ENCODE measurements at places on chromosomes 7 and 10. TPM values are rescaled to one million over a fixed set of nuclear protein-coding genes. Genes with fewer than 3 reads are reported as not detected.

- no peak for DNase-seq
These were observed 230.1 kb downstream of the TCERG1L start for GRCh38 chr10:131081376-131081775.

DNA sequence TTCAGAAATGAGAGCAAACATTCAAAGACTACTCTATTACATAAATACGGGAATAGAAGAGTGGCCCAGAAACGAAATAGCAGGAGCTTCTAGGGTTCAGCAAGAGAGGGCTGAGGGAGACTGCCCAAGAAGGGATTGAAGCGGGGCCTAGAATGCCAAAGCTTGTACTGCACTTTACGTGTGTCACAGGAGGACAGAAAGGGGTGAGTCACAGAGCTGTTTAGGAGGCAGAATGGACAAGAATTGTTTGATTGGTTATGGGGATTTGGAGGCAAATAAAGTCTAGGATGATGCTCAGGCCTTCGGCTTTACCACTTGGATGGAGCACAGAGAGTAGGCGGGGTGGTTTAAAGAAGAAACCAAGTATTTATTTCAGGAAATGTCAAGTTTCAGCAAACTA is 11.3 kb upstream of the FXYD4 start:
- no peak for DNase-seq

- no peak for DNase-seq
These were observed 11.5 kb downstream of the RAB19 start for GRCh38 chr7:140415361-140415760.

The NFE2L3 gene
- total RNA-seq = 2.5 TPM

GRCh38 chr10:60185421-60185820 is 204.3 kb downstream of the ANK3 start:
- DNase-seq = no peak

The PMPCB gene
- 57.5 TPM for total RNA-seq

The ASZ1 gene
- not detected for total RNA-seq

- DNase-seq = no peak
These were observed 1238.8 kb downstream of the NXPH1 start for GRCh38 chr7:9671979-9672917.

The DPP6 gene
- not detected for total RNA-seq

The BLNK gene
- total RNA-seq = not detected

The ITGA8 gene
- total RNA-seq = not detected

The ORAI2 gene
- 49.4 TPM for total RNA-seq

DNA sequence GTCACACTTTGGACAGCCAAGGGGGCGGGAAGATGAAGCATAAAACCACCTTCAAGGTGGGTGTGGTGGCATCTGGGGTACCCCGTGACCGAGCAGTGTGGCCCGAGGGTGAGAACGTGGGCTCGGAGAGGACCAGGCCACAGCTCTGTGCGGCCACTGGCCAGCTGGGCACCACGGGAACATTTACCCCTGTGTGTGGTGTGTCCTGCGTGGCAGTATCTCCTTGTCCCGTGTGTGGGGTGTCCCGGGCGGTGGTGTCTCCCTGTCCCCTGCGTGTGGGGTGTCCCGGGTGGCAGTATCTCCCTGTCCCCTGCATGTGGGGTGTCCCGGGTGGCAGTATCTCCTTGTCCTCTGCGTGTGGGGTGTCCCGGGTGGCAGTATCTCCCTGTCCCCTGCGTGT is 570.3 kb downstream of the DNAJB6 start:
- DNase-seq = no peak

GRCh38 chr10:13526948-13527863 is 1.6 kb downstream of the BEND7 start:
- DNase-seq = peak; percentile 54

DNA sequence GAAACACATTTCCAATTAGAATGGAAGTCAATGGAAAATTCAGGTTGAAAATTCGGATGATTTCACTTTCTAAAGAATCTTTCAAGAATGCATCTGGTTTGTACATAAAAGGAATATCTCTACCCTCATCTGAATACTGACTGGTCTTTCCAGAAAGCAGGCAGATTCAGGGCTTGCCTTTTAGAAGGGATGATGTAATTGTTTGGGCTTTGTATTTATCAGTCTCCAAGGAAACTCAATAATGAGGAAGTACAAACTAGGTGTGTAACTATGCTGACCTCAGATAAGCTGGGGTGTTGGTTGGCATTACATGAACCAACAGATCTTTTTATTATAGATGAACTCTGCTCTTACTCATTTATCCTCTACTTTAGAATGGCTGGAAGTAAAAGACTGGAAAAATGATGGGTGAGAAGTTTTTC is 24.1 kb downstream of the PDLIM1 start:
- peak; percentile 94 for DNase-seq

DNA sequence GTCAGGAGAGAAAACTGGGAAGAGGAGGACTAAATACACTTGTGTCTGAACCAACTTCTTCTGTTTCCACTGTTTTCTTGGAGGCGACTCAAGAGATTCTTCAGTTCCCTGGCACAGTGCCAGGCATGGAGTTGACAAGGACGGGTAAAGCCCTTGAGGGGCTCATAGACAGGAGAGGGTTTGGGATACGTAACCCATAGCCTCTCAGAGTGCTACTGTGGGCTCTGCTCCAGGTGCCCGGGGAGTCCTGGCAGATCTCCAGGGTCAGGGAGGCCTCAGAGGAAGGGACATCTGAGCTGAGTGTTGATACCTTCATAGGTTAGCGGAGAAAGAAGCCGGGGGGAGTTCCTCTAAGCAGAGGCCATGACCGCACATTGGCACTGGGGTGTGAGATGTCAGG is 42.0 kb downstream of the GALNT17 start:
- DNase-seq = no peak

DNA sequence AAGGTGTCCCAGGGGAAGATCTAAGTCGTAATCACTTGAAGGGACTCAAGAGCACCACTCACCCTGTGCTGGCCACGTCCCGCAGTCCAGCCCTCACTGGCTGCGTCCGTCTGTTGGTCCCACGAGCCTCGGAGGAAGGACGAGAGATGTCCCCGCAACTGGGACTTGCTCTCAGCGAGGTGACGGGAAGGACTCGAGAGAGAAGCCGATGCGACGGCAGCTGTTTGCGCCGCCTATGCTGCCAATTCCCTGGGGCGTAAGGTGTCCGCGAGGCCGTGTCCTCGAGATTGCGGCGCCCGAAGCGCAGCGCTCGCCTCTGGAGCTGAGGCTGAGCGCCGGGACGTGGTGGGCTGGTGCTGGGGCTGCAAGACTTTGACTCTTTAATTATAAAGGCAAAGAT is 100.6 kb upstream of the SEMA3E start:
- DNase-seq = no peak

GRCh38 chr7:1473864-1474512 is 14.7 kb upstream of the MICALL2 start:
- DNase-seq = peak; percentile 76

The SPDYE2 gene
- not detected for total RNA-seq

- no peak for DNase-seq
These were observed 34.7 kb upstream of the XPNPEP1 start for GRCh38 chr10:109958059-109958458.

The FAM25G gene
- total RNA-seq = not detected

GRCh38 chr7:1843271-1843861 is 173.3 kb downstream of the ELFN1 start:
- peak; percentile 87 for DNase-seq

- no peak for DNase-seq
These were observed 72.4 kb downstream of the LMBR1 start for GRCh38 chr7:156820445-156821063.

The SPOCK2 gene
- not detected for total RNA-seq

The ATXN7L1 gene
- total RNA-seq = 9.4 TPM

The OR13A1 gene
- total RNA-seq = not detected

GRCh38 chr7:84939888-84940287 is 247.0 kb downstream of the SEMA3D start:
- DNase-seq = no peak

- peak; percentile 32 for DNase-seq
These were observed 113.7 kb downstream of the CDK14 start for GRCh38 chr7:90709501-90710465.

DNA sequence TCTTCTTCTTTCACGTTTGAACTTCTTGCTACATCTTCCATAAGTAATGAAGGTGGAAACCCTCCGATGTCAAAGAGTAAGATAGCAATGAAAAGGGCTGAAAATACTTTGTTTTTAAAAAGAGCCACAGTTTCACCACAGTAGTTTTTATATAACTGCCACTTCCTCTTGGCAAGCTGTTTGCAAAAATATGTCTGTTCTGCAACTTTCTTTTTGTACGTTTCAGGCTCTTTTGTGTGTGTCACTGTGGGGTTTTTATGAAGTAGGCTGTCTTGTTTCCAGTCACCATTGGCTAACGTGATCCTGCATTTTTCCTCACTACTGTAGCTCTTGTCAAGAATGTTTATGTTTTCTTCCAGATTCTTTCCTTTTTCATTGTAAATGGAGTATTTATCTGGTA is 55.6 kb downstream of the SLC16A9 start:
- no peak for DNase-seq

DNA sequence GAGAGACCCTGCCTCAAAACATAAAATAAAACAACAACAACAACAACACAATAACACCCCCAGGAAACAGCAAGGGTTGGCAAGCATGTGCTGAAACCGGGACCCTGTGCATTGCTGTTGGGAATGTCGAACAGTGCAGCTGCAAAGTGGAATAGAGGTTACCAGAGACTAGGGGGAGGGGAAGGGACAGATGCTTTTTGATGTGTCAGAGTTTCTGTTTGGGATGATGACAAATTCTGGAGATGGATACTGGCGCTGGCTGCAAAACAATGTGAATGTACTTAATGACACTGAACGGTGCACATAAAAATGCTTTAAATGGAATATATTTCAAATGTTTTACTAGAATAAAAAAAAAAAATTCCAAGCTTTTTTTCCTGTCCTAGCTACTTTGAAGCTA is 241.8 kb downstream of the TEX36 start:
- no peak for DNase-seq

DNA sequence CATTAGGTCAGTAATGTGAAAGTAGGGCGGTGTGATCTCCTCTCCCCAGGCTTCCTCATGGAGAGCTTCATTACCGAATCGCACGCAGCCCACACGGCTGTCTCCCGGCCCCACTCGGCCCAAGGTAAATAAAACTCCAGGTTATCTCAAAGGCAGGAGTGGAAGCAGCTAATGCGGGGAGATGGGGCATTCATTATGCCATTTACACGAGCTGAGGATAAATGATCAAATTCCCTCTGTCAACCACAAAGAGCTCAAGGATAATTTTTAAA is 93.5 kb downstream of the ADARB2 start:
- no peak for DNase-seq

The TASOR2 gene
- 60.7 TPM for total RNA-seq

- no peak for DNase-seq
These were observed 249.9 kb upstream of the PLXNA4 start for GRCh38 chr7:132825932-132826835.

The COL1A2 gene
- total RNA-seq = 4,771 TPM

- no peak for DNase-seq
These were observed 161.7 kb downstream of the FAM107B start for GRCh38 chr10:14612873-14613587.

DNA sequence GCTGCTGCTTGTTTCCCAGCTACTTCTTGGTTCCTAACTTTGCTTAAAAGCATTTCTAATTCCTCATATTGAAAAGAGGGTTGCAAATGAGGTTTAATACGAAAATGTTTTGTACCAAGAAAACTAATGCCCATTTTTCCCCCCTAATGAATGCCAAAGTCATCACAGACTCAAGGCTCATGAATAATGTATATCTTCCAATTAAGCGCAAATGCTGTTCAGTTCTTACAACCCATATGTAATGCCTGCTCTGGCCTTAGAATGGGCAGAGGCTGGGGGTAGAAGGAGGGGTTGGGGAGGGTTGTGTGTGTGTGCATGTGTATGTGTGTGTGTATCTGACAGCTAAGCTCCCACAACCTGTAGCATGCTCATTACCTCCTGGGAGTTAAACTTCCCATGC is 901.7 kb downstream of the KCNMA1 start:
- no peak for DNase-seq

- DNase-seq = peak; percentile 2
These were observed at the start of gene BLNK for GRCh38 chr10:96271016-96271815. Gene BLNK (minus strand): TSS chr10:96271569. CDS start chr10:96271398, 171 bp downstream.

DNA sequence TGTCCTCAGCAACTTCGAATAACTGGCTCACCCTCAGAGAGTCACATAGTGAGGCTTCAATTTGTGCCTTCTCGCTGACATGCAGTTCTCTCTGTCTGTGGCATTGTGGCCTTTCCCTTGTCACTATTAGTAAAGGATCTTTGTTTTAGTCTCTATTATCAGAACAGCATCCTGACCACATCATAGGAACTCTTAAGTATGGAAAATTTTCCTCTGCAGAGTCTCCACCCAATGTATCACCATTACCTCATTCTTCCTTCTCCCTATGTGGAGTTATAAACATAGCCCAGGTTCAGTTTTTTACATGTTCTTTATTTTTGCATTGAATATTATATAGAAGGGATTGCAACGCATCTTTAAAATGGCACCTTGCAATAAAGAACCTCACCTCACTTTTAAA is 112.9 kb downstream of the FAM107B start:
- no peak for DNase-seq

- DNase-seq = no peak
These were observed 31.6 kb downstream of the CHRM2 start for GRCh38 chr7:136900005-136900404.

DNA sequence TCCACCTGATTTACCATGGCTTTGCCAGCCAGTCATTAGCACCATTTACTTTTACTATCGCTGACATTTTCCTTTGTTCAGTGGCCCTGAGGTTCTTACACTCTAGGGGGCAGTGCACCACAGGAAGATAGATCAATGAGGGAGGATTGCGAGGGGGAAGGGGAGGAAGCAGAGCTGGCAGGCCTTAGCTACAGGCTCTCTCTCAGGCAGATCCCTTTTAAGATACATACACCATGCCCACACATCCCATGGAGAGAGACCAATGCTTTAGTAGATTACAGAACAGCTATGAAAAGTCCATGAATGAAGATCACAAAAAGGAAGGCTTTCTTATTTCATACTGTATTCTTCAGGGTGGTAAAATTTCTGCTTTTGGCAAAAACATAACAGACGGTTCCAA is 47.4 kb downstream of the DENND11 start:
- peak; percentile 47 for DNase-seq

GRCh38 chr7:28473571-28474281 is 61.4 kb downstream of the CREB5 start:
- no peak for DNase-seq

GRCh38 chr10:7634142-7634894 is 32.4 kb downstream of the ITIH5 start:
- DNase-seq = no peak

DNA sequence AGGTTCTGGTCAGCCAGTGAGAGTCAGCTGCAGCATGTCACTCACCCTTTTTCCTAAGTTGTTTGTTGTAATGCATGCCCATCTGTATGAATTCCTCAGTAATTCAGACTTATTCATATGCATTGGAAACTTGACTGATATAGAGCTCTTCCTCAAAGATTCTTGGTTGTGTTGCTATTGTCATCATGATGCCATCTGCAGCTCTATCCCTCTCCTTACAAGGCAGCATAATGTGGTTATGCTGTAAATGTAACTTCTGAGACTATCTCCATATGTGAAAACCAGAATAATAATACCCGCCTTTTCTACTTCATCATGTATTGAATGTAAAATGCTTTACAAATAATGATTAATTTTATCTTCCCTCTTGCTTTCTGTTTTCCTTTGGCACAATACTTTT is 252.6 kb upstream of the MTPN start:
- DNase-seq = no peak
